Left lung (tissue), 14 donors: ENCODE measurements at places on chromosomes 7 and 10. TPM values are rescaled to one million over a fixed set of nuclear protein-coding genes. Genes with fewer than 3 reads are reported as not detected.

VGF gene
- polyA plus RNA-seq, result 0.95 TPM

ZNF107 gene
- 11.2 TPM for polyA plus RNA-seq

GJD4 gene
- not detected for polyA plus RNA-seq

CAMK2B gene
- polyA plus RNA-seq, result 0.54 TPM

CNPY1 gene
- polyA plus RNA-seq, result not detected

C7orf33 gene
- not detected for polyA plus RNA-seq

UNC5B gene
- polyA plus RNA-seq, result 18.9 TPM

PPP1R17 gene
- polyA plus RNA-seq, result not detected

HMX2 gene
- not detected for polyA plus RNA-seq

PLXNA4 gene
- polyA plus RNA-seq, result 4.0 TPM

CASP7 gene
- polyA plus RNA-seq, result 50.5 TPM

SUGCT gene
- 3.2 TPM for polyA plus RNA-seq

LRRN3 gene
- polyA plus RNA-seq, result 75.1 TPM

NUP42 gene
- 62.8 TPM for polyA plus RNA-seq

RASA4B gene
- polyA plus RNA-seq, result 3.0 TPM

PDGFA gene
- 34.0 TPM for polyA plus RNA-seq

VTI1A gene
- polyA plus RNA-seq, result 15.9 TPM

HKDC1 gene
- 4.4 TPM for polyA plus RNA-seq

GPNMB gene
- polyA plus RNA-seq, result 4.7 TPM

FRMD4A gene
- polyA plus RNA-seq, result 62.1 TPM
